ENCODE measurements at places on chromosomes 2 and 18.

GRCh38 chr2:172969609-172970008, 106.0 kb upstream of the MAP3K20 start:
- DNase-seq = no peak

GRCh38 chr2:107359021-107359420, 467.7 kb upstream of the RGPD4 start:
- no peak for DNase-seq

- DNase-seq = peak; percentile 32
Measured at GRCh38 chr2:224357098-224357901, 44.6 kb downstream of the FAM124B start.

DNA sequence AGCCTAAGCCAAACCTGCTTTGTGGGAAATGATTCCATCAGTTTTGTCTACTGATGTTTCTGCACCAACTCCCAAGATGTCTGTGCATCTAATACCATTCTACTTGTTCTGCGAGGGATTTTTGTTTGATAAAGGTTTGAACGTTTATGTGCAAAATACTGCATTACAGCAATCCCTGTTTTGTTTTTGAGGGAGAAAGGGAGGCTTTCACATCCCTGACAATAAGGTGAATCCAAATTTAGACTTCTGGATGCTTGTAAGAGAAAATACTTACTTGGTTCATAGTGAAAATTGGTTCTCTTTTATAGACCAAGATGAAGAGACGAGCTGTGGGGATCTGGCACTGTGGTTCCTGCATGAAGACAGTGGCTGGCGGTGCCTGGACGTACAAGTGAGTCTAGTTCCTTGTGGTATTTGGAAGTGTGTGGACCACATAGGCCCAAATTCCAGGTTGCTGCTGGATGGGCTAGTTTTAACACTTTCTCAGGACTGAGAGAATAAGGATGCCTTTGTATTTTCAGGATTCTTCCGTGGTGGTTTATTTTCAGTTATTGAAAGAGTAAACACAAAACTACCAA, 1.1 kb downstream of the RPL37A start:
- no peak for DNase-seq

DNA sequence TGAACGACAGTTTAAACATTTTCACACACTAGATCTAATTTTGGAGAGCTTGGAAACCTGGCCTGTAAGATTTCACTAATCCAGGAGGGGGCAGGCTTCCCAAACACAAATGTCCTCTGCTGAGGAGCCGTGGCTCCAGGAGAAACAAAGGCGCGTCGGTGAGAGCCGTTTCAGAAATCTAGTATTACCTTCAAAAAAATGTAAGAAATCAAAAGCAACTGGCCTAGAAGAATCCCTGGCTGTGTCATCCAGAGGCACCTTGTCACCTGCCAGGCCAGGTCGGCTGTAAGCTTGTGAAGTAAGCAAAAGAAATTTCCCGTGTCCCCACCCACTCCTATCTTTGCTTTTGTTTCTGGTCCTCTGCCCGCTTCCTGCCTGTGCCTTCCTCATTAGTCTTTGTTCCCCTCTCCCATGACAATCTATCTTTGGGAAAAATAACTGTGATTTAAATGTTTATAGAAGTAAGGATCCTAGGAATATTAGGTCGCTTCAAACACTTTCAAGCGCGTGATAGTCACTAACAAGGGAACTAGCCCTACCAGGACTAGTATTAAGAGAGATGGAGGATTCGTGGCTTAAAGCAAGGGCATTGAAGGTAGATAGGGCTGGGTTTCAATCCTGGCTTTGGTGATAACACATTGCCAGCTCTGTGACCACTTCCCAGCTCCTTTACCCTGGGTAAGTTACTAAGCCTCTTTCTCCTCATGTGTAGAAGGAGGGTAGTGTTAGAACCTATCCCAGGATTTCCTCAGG, 99.5 kb upstream of the STK39 start:
- peak; percentile 37 for DNase-seq

- no peak for DNase-seq
Measured at GRCh38 chr18:37396971-37397720, 168.5 kb downstream of the CELF4 start.

- DNase-seq = no peak
Measured at GRCh38 chr2:68734176-68734575, 435 bp upstream of the ARHGAP25 start.

DNA sequence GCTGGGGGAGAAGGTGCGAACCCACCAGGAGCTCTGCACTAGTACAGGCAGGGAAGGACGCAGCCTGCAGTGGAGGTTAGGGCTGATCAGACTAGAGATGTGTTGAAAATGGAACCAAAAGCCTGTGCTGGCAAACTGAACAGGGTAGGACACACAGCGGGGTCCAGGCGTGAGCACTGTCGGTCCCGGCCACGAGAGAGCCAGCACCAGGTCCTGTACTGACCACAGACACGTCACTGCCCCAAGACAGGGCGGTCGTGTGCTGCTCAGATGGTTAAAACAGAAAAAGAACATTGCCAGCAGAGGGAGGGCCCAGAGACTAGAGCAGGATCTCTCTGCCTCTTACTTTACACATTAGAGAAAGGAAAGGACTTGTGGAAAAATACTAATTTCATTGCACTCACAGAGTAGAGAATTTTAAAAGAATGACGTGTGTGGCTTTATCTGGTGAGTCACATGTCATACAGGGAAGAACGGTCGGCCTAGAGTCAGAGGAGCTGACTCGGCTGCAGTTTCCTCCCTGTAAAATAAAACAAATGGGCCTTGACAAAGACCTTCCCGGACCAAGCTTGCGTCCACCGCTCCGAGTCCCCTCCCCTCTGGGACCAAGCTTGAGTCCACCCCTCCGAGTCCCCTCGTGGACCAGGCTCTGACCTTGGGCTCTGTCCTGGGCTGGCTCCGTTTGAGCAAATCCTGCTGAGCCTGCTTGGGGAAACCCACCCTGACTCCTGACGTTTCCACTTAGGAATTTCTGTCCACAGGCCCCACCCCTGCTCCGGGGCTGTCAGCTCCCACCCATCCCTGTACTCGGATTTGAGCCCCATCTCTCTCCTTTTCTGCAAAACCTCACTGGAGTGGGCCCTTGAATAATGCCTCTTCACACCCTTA, 16.7 kb upstream of the ADI1 start:
- DNase-seq = no peak

GRCh38 chr2:207624185-207625013, 795 bp downstream of the METTL21A start:
- peak; percentile 52 for DNase-seq

DNA sequence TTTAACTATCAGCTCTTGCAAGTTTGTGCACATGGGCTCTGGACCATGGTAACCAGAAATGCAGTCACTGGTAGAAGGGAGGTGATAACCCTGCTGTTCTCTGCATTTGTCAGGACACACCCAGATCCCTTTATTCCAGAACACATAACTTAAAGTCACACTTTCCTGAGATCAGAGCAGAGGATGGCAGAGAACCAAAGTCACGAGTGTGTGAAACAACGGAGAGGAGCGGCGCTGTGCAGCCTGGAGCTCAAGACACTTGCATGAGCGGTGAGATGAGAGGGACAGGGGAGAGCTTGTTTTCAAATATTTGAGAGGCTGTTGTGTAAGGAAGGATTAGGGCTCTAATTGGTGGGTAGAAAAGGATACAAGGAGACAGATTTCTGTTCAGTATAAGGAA, 43.3 kb upstream of the AAK1 start:
- DNase-seq = no peak

- no peak for DNase-seq
Measured at GRCh38 chr18:13279181-13280069, 60.9 kb downstream of the LDLRAD4 start.

- no peak for DNase-seq
Measured at GRCh38 chr18:22019193-22019592, 150.2 kb upstream of the GATA6 start.

DNA sequence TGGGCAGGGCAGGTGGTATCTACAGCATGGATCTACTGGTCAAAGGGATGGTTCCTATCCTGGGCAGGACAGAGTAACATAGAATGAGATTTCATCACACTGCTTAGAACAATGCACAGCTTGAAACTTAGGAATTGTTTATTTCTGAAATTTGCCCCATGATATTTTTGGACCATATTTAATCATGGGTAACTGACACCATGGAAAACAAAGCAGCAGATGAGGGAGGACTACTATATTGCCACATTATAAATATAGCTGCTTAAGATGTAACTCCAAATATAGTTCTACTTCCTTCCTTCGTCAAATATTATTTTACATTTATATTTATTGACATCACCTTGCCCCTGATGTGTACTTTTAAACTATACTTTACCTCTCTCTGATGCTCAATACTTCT, 254.7 kb downstream of the PTPRM start:
- DNase-seq = no peak

- peak; percentile 10 for DNase-seq
Measured at GRCh38 chr2:47174733-47175361, 19.7 kb upstream of the STPG4 start.

DNA sequence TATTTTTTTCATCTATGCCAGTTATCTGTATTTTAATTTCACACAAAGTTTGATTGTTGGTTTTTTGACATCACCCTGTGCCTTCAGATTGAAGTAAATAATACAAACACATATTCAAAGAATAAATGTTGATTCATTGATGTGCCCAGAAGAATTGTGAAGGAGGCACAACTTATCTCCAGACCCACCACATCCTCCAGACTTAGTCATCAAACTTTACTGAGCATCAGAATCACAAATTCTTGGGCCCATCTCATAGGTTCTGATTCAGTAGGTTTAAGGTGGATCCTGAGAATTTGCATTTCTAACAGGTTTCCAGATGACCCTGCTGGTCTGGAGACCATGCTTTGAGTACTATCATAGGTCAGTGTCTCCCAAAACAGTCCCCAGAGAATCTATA, 82.8 kb upstream of the PIK3C3 start:
- no peak for DNase-seq

- DNase-seq = no peak
Measured at GRCh38 chr18:79736230-79736629, 56.6 kb downstream of the CTDP1 start.

- no peak for DNase-seq
Measured at GRCh38 chr2:3930246-3930645, 226.9 kb downstream of the DCDC2C start.
